ENCODE measurements at places on chromosomes 5 and 9. TPM values are rescaled to one million over a fixed set of nuclear protein-coding genes. Genes with fewer than 3 reads are reported as not detected.
A peak's percentile ranks its signal among the peaks of the same experiment; 100 is the strongest.

The RNF20 gene
- total RNA-seq = 27.5 TPM

The EMB gene
- not detected for total RNA-seq

The MAT2B gene
- 118 TPM for total RNA-seq

The CPLANE1 gene
- 4.8 TPM for total RNA-seq

The TOR1A gene
- total RNA-seq = 37.1 TPM

The IL13 gene
- total RNA-seq = not detected

The GEMIN5 gene
- total RNA-seq = 9.7 TPM

The BASP1 gene
- total RNA-seq = 142 TPM

The IL5 gene
- not detected for total RNA-seq

The RIMOC1 gene
- 26.8 TPM for total RNA-seq

The OR5C1 gene
- total RNA-seq = not detected

The RNF180 gene
- 6.3 TPM for total RNA-seq

The DMGDH gene
- 0.37 TPM for total RNA-seq

The ECSCR gene
- total RNA-seq = not detected

The SPTAN1 gene
- total RNA-seq = 52.8 TPM

GRCh38 chr5:73394610-73395009, 54.0 kb downstream of the FOXD1 start:
- no peak for DNase-seq

DNA sequence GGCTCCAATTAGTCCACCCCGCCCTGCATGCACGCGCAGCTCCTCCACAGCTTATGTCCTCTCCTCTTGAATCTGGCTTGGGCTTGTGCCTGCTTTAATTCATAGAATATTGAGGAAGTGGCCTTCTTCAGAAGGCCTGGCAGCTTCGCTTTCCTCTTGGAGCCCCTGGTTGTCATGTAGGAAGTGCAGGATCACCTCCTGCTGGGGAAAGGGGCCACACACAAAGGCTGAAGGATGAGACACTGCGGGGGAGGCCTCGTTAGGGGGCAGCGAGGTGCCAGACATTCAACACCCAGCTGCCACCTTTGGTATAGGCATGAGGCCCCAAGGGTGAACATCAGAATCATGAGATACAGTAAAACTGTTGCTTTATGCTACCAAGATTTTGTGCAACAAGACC, 2.7 kb upstream of the CNOT6 start:
- DNase-seq = no peak

GRCh38 chr9:16458696-16459420, 411.6 kb downstream of the BNC2 start:
- no peak for DNase-seq

GRCh38 chr9:37295796-37296195, 126.7 kb upstream of the GRHPR start:
- DNase-seq = no peak

GRCh38 chr9:69090946-69091345, 55.4 kb downstream of the FXN start:
- DNase-seq = no peak

DNA sequence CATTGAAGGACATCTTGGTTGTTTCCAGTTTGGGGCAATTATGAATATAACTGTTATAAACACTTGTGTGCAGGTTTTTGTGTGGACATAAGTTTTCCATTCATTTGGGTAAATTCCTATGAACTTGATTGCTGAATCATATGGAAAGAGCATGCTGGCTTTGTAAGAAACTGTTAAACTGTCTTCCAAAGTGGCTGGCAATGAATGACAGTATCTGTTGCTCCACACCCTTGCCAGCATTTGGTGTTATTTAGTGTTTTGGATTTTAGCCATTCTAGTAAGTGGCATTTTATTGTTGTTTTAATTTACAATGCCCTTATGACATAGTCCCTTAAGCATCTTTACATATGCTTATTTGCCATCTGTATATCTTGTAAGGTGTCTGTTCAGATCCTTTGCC, 29.8 kb upstream of the UGT3A2 start:
- DNase-seq = no peak

DNA sequence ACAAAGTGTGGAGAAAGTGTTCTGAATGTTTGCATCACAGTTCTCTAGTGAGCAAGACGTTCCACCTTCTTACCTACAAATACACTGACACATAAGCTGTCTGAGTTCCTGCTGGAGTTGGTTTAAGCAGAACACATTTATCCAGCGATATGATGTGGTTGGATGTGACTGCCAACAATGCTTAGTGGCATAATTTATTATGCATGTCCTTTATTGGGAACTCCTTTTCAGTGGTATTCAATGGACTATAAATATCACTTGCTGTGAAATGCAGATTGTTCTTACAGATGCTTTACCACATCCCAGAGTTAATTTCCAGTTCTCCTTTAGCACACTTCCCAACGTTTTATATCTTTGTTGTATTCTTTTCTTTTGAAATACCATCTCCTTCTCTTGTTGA, 222.2 kb downstream of the LURAP1L start:
- no peak for DNase-seq

GRCh38 chr9:77883846-77884771, 147.5 kb downstream of the GNAQ start:
- no peak for DNase-seq

- DNase-seq = no peak
Observed at GRCh38 chr5:31469886-31470285, 62.0 kb downstream of the DROSHA start.

GRCh38 chr9:34710023-34710422, at the start of gene CCL21:
Gene CCL21 (minus strand): TSS chr9:34710136. CDS start chr9:34710066, 70 bp downstream.
- no peak for DNase-seq

GRCh38 chr5:60992871-60993270, 47.9 kb downstream of the NDUFAF2 start:
- DNase-seq = no peak

GRCh38 chr9:36207546-36208012, 16.9 kb downstream of the CLTA start:
- DNase-seq = no peak

DNA sequence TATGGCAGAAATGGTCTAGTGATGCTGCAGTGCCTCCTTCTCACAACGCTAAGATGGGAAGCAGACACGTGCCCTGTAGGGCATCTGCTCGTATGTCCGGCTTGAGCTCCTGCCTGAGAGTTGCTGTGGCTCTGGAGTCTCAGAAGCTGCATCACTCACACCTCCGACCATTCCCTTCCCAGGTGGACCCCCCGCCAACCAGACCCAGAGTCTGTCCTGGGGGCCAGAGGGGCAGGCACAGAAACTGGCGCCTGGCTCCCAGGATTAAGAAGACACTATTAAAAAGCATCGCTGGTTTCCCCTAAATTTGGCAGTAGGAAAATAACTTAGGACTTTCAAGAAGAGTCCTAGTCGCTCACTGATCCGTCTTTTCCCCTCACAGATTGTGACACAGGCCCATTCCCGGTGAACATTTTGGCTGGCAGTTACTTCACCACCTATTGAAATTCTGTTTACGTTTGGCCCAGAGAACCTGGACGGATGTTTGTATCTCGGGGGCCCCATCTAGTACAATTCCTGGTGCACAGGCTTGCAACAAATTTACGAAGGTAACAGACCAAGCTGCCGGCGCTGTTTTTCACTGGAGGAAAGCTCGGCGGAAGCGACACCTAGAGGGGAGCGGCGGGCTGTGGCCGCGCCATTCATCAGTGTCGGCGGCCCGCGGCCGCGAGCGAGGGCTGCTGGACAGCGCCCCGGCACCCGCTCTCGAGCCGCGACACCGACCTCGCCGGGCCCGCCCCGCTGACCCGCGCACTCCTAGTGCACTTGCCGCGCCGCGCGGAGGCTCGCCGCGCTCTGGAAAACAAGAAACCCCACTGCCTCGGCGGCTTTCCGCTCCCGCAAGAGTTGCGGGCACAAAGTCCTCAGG, 1.6 kb downstream of the FSTL4 start:
- no peak for DNase-seq

GRCh38 chr9:126153382-126153781, 173.2 kb upstream of the MVB12B start:
- DNase-seq = no peak

DNA sequence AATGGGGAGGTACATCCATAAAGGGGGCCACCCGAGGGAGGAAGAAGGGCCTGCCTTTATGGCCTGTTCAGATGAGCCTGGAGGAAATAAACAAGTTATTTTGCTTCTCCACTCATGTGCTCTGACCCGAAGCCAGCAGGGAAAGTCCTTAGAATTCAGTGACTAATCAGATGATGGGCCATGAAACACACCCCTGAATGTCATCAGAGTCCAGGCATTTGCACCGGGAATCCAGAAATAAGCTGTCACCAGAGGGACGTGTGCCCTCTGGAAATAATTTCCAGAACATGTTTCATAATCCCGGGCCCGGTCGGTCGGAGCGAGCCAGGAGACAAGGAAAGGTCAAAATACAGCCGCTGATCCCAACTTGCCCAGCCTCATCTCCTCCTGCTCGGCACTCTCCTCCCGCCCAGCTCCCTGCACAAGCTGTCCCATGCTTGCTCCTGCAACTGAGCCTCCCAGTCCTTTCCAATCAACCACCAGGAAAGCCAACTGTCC, 73.6 kb upstream of the ZNF622 start:
- DNase-seq = peak; percentile 54

DNA sequence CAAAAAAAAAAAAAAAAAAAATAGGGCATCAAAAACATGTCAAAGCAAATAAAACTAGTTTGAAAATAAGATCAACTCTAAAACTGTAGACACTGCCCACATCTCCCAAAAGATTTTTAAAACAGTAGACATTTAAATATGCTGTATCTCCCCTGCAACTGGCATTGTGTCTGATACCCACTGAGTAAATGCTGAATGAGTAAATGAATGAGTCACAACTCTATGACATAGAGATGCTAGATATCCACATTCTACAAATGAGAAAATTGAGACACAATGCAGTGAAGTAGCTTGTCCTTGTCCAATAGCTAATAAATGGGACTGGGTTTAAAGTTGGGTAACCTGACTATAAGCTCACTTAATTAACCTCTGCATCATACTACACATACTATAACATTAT, 14.1 kb upstream of the MAP1B start:
- no peak for DNase-seq

GRCh38 chr5:59158165-59158564, 575.3 kb downstream of the RAB3C start:
- DNase-seq = no peak

- no peak for DNase-seq
Observed at GRCh38 chr5:142819825-142820224, 49.6 kb downstream of the ARHGAP26 start.

DNA sequence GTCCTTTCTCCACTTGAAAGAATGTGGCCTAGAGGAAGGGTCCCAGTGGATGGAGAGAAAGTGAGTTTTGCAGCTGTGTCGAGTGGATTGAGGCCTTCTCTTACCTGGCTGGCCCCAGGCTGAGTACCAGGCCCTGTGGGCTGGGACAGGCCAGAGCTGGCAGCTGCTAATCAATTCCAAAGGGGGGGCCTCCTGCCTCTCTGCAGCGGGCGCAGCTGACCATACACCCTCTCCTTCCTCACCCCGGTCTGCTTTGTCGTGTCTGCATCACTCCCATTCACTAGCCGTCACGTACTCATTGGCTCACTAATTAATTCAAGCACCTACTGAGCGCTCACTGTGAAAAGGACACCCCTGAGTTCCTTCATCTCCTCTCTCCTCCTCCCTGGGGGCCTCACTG, 58.4 kb upstream of the PITX1 start:
- no peak for DNase-seq

DNA sequence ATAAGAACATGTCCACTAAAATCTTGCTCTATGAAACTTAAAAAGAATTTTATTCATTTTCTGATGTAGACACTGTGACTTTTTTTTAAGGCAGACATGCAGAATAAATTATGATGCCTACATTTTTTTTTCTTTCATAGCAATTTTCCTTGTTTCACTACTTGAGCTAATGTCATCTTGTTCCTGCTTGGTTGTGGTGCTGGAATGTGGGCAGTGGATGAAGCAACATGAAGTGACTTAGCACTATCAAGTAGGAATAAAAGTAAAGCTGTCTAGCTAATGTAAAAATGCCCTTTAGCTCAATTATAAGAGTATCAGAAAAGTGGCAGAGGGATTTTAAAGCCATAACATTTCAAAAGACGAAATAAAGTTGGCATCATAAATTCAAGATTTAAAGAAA, 191.0 kb downstream of the ADAMTS6 start:
- DNase-seq = no peak

DNA sequence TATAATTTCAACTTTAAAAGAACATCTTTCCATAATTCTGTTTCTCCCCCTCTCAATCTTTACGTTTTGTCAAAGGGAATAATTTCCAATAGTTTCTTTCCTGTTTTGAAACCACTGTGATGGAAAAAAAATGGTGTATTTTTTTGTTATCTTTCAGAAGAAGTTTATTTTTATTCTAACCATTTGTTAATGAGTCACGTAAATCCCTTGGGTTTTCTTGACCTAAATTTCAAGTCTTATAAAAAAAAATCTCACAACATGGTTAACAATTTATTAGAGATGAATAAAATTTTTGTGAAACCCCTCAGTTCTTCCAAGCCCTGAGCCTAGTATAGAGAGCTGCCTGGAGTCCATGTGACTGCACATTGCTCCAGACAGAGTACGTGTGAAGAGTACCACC, 106.1 kb upstream of the FBXL17 start:
- no peak for DNase-seq

DNA sequence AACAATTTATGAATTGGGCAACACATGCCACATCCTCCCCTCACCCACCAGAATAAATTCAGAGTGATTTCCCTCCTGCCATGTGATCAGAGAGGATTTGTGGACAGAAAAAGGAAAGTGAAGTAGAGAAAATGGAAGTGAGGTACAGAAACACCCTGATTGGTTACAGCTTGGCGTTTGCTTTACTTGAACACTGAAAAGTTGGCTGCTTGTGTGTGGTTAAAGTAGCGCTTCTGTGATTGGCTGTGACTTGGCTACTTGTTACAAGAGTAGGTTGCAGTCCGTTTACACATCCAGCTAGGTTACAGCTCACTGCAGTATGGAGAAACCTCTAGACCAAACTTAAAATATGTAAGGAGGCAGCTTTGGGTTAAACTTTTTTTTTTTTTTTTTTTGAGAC, 205.2 kb upstream of the ZNF608 start:
- DNase-seq = peak; percentile 31

DNA sequence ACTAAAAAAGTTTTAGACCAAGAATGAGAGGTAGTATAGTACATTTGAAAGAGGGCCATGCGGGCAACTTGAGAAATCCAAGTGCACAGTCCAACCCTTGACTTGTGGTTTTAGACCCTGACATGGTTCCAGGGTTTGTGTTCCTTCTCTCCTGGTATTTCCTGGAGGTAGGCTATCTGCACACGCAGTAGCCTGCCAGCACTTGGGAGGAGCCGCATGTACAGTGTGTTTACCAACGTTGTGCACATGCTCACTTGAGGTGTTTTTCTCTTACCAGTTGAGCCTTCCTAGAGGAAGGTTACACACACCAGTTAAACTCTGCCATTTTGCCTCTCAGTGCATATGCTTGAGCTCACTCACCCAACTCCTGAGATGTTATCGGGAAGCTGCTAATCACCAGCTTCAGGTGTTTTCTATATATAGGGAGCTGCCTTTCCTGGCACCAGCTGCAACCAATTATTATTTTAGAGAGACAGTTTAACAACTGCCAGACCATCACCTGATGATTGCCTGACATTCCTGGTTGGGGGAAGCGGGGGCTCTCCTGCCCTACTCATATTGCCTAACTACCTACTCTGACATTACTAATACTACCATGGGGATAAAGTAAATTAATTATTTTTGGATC, 593.4 kb upstream of the TUSC1 start:
- DNase-seq = no peak

GRCh38 chr9:75651709-75652108, 238.8 kb upstream of the PCSK5 start:
- no peak for DNase-seq

- peak; percentile 68 for DNase-seq
Observed at GRCh38 chr9:115615821-115616665, 498.1 kb upstream of the TNC start.

- DNase-seq = peak; percentile 57
Observed at GRCh38 chr9:131707733-131708157, 32.1 kb downstream of the RAPGEF1 start.

GRCh38 chr9:126723807-126724172, 81.0 kb upstream of the ZBTB43 start:
- DNase-seq = no peak

Data from H4 (cell line).